ENCODE measurements at places on chromosomes 1 and 21. TPM values are rescaled to one million over a fixed set of nuclear protein-coding genes. Genes with fewer than 3 reads are reported as not detected.

- peak; percentile 36 for DNase-seq
- H3K27ac ChIP-seq: no peak overlapping the region
- no peaks in the 10 kb centered on the region for H3K4me1 ChIP-seq
- no peaks in the 10 kb centered on the region for H3K27me3 ChIP-seq
- H3K36me3 ChIP-seq: no peaks in the 10 kb centered on the region
Observed at GRCh38 chr1:214720561-214720960, 117.6 kb downstream of the CENPF start.

GRCh38 chr1:91660708-91661107, 160.1 kb downstream of the CDC7 start:
- no peaks in the 10 kb centered on the region for H3K27me3 ChIP-seq
- H3K4me3 ChIP-seq: no peak overlapping the region
- no peak overlapping the region for H3K27ac ChIP-seq

DNA sequence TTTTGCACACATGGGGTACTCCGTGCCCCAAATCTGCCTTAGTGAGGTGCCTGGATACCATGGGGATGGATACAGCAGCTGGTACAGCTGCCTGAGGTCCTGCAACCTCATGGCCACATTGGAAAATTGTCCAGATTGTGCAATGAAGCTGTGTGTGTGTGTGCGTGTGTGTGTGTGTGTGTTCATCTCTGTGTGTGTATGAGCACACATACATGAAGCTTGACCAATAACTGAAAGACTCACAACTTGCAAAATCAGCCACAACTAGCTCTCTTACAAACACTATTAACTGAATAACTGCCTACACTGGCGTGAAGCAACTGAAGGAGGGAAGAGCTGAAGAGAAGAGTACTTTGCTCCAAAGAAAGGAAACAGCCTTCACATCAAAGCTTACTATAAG, 78.1 kb downstream of the ERG start:
- H3K4me3 ChIP-seq: no peak overlapping the region
- no peaks in the 10 kb centered on the region for H3K36me3 ChIP-seq
- no peaks in the 10 kb centered on the region for H3K4me1 ChIP-seq
- peaks cover 4% of the 10 kb centered on the region for H3K27me3 ChIP-seq

Gene ADAMTSL4
- 13.0 TPM for total RNA-seq

Gene PSMA5
- 41.0 TPM for total RNA-seq

GRCh38 chr1:165828669-165829329, 1.4 kb downstream of the UCK2 start:
- DNase-seq: peak; percentile 90
- H3K4me1 ChIP-seq: peaks cover 2% of the 10 kb centered on the region
- no peaks in the 10 kb centered on the region for H3K36me3 ChIP-seq

DNA sequence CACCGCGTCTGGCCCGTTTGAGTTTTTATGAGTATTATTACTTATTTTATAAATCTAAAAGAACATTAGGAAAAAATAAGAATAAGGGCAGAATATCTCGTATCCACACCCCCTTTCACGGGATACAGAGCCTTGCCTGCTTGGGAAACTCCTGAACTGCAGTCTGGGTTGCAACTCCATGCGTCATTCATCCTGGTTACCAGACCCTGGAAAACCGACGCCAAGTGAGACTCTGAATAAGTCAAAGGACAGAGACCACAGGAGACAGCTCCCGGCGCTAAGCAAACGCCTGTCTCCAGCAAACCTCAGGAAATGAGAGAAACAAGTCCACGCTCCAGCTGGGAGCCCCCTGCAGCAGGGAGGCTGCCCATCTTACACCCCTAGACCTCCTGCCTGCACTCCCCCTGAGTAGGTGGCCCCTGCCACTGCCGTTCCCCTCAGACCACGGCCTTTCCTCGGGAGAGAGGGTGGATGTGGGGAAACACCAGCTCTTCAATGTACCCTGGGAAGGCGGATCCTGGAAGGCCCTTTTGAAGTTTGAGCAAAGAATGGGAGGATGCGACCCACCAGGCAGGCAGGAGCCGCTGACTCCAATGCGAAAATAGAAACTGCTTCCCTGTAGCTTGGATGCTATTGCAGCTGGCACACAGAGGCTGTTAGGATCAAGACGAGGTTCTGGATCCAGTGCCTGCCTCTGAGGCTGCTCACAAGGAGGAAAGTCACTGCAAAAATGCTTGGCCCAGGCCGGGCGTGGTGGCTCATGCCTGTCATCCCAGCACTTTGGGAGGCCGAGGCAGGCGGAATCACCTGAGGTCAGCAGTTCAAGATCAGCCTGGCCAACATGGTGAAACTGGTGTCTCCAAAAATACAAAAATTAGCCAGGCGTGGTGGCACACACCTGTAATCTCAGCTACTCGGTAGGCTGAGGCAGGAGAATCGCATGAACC, 37.7 kb upstream of the GPR157 start:
- H3K4me3 ChIP-seq: no peak overlapping the region
- H3K4me1 ChIP-seq: peaks cover 25% of the 10 kb centered on the region
- H3K27me3 ChIP-seq: no peaks in the 10 kb centered on the region
- peak; percentile 50 for DNase-seq

Gene MYOG
- total RNA-seq: not detected

DNA sequence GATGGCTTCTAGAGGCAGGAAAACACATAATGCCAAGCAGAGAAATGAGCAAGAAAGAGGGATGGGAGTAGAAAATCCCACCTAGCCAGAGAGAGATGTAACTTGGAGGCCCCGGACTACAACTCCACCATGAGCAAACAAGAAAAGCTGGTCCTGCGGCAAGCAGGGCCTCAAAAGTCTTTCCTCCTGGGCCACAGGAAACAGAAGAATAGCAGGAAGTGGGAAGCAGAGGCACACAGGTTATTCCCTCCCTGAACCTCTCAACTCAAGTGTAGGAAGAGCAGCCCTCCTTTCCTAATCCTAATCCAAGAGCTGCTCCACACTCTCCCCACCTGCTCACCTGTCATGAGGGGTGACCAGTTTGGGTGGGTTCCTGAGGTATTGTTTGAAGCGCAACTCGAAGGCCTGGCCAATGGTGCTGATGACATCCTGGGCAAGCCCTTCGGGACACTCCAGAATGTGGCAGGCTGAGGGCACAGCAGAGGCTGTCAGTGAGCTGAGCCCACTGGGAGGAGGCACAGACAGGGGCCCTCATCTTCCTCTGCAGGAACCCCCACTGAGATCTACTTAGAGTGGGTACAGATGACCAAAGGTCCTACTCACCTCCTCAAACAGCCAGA, 3.1 kb downstream of the SHC1 start:
- H3K4me1 ChIP-seq: peaks cover 20% of the 10 kb centered on the region
- H3K36me3 ChIP-seq: peaks cover 34% of the 10 kb centered on the region
- H3K27ac ChIP-seq: no peak overlapping the region
- no peak for DNase-seq

Data from fibroblast of lung (primary cell).